ENCODE measurements at places on chromosomes 5 and 9.

GRCh38 chr5:131375351-131375750 lies 111.5 kb downstream of the CDC42SE2 start:
- DNase-seq: no peak

- no peak for DNase-seq
Measured at GRCh38 chr5:173913686-173914321, 25.7 kb downstream of the CPEB4 start.

GRCh38 chr9:36999728-37000333 lies 34.2 kb downstream of the PAX5 start:
- DNase-seq: no peak

DNA sequence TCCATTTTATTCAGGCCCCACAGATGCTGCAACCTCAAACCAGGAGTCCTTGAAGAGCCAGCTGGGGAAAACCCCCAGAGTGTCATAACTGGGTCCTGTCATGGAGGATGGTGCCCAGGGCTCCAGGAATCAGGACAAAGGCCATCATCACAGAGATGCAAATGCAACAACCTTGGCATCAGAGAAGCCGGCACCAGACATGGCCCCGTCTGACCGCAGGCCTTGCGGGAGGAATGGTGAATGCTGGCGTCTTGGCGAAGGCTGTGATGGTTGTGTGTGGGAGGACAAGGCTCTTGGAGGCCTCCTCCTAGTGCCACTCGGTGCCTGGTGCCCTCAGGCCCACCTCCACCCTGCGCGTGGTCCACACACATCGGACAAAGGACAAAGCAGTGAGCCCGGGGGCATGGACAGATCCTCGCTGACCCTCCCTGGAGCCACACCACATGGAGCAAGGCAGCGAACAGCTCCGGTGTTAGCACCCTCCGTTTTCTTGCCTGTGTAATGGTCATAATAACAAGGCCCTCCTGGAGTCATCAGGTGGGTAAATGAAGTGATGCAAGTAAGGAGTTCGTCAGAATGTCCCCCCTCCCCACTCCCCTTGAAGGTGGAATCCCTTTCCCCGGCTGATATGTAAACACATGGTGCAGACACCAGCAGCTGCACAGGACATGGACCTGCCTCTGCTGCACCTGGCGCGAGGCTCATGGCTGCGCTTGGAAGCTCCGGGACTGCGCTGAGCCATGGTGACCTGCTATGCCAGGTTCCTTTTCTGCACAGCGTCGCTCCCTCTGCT lies 380.7 kb downstream of the IRX2 start:
- DNase-seq: peak; percentile 5

GRCh38 chr5:76576450-76576849 lies 46.8 kb downstream of the F2RL2 start:
- no peak for DNase-seq

DNA sequence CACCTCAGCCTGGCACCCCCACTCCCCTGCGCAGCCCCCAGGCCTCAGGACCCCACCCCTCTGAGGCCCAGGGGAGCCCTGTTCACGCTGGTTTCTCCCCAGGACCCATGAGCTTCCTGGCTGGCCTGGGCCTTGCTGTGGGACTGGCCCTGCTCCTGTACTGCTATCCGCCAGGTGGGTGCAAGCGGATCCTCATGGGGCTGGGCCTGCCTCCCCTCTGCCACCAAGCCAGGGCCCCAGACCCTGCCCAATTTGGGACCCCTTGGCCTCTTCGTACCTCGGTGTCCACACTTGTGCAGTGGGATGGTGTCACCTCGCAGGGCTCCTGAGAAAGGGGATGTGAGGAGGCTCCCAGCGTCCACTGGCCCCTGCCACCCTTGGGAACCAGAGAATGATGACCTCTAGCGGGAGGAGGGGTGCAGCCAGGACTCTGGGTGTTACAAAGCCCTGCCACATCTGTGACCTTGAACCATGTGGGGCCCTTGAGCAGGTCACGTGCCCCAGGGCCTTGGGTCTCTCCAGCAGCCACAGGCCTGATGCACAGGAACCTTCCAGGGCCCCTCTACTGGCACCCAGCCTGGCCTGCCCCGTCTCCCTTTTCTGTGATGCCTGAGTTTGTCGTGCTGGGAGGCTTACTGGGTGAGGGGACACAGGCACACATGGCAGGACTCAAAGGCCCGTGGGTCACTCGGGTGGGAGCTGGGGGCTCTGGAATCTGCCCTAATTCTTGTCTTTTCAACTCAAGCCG lies 16.3 kb downstream of the CARD19 start:
- DNase-seq: no peak

DNA sequence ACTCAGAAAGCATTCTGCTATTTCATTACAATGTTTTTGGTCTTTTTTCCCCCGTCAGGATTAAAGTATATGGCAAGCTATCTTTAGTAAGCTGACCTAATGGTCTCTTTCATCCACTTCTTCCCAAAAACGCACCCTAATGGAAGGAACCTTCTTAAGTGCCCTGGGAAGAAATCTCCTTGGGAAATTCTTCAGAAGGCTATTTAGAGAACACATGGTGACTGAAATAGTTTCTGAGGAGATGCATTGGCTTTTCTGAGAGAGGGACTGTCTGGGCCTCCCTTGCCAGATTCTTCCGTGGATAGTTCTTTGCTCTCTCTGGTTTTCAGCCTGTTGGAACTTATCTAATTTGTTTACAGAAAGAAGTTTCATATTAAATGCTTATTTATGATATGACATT lies 524.1 kb upstream of the MEF2C start:
- DNase-seq: no peak

DNA sequence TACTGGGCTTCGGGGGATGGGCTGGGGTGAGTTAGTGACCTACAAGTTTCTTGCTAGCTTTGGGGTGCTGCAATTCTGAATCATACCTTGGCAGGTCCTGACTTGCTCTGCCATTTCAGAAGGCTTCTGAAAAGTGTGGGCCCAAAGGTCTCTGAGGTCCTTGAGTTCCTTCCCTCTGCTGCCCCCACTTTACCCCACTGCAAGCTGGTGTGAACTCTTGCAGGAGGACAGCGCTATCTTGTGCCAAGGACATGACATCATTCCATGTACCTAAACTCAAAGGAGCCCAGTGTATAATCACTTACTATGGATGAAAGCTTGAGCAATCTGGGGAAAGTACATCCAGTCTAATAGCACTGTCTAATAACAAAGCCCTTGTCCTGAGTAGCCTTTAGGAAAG lies 157.4 kb downstream of the RMI1 start:
- DNase-seq: no peak

- no peak for DNase-seq
Measured at GRCh38 chr5:141298376-141298775, 5.5 kb downstream of the SLC25A2 start.

DNA sequence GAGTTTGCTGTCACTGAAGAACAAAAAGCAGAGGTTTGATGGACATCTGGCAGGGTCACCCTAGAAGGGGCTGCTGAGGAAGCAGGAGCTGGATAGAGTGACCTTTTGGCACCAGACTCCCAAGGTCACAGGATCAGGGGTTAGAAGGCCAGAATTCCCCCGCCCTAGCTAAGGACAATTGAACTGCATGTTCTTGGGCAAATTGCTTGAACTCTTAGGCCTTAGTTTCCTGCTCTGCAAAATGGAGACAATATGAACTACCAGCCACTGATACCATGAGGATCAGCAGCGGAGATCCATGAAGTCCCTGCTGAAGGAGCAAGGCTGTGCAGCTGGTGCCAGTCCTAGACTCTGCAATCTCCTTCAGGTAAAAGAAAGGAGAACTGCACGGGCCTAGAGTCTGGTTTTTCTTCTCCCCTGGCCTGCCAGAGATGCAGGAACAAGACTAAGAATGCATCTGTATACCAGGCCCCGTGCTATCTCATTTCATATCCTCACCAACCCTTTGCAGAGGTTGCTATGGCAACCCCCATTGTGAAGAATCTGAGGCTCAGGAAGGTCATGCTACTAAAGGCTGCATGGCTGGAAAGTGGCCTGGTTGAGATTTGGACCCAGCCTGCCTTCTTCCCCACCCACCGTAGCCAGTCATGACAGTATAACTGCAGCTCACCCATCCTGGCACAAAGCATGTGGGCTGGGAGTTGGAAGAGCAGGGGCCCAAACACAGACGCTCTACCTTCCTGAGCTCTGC lies 33.7 kb downstream of the CAMK2A start:
- no peak for DNase-seq

DNA sequence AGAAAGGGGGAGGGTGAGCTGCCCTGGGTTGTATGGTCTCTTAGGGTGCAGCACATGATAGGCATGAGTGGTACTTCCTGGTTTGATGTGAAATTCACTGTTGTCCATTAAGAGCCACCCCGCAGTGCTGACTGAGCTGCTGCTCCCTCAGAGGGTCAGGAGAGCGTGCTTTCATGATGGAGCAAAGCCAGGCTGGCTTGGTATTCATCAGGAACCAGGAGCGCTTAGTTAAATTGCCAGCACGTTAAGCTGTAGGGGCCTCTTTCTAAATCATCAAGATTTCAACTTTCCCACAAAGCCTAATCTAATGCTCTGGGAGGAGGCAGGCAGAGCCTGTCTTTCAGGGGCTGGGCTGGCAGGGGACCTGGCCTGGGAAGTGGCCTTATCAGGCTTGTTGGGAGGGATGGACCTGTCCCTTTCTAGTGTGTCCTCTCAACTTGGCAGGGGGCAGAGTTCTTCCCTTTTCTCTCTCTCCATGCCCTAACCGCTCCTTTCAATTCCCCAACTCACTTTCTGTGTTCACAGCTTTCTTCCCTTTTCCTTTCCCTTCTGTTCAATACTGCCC lies 7.9 kb downstream of the CYSTM1 start:
- DNase-seq: peak; percentile 60

DNA sequence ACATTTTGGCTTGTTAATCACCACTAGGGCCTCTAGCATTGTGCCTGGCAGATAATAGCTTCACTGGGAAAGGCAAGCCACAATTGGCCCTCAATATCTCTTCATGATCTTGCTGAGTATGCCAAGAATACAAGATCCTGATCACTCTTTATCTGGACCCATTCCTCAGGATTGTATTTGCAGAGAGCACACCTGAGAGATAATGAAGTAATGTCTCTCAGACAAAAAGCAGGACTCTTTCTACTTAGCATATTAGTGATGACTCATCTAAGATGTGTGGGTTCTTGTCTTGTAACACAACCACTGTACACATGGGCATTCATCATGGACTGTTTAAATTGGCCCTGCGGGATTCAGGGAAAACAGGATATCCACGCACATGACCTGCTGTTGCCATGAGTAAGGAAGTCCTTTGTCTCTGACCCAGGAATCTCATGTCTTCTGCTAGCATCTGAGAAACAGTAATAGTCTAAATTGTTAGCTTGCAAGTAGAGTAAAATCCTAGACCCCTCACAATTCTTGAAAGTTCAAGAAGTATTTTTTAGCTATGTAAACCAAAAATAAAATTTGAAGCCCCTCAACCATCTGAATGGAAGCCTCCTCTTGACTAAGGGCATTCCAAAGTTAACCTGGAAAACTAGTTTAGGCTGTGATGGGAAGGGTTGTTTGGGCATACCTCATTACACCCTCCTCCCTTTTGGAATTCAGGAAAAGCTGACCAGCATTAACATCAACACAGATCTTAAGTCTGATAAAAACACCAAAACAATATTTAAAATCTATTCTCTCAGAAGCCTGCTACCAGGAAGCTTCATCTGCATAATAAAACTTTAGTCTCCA lies 28.0 kb upstream of the NFIL3 start:
- no peak for DNase-seq

GRCh38 chr5:96146675-96147074 lies 185.0 kb upstream of the ELL2 start:
- DNase-seq: peak; percentile 14

DNA sequence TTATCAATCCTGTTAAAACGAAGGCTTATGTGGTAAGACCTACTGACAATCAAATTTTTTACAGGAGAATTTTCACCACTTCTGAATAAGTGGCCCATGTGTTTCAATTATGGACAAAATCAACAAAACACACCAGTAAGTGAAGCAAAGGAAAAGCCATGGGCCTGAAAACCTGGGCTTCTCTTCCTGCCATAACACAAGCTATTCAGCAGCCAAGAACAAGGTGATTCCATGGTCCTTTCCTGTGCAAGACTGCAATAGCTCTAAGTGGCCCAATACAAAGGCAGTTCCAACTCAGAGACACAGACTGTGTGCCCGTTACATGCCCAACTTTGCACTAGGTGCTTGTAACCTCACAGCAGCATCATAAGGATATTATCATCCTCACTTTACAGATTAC lies 168.5 kb downstream of the EPB41L4A start:
- no peak for DNase-seq

GRCh38 chr5:53416144-53416738 lies 64.2 kb upstream of the FST start:
- DNase-seq: no peak

- peak; percentile 34 for DNase-seq
Measured at GRCh38 chr9:126397056-126397455, 70.4 kb downstream of the MVB12B start.

GRCh38 chr5:129440424-129440823 lies 19.7 kb upstream of the ADAMTS19 start:
- no peak for DNase-seq
